ENCODE measurements at places on chromosomes 5 and 9.
A peak's percentile ranks its signal among the peaks of the same experiment; 100 is the strongest.

- no peaks in the 10 kb centered on the region for H3K27me3 ChIP-seq
- no peaks in the 10 kb centered on the region for H3K4me1 ChIP-seq
- H3K27ac ChIP-seq: no peak overlapping the region
- DNase-seq: no peak
These were observed 182.0 kb downstream of the MUSK start for GRCh38 chr9:110850401-110851135.

- H3K4me1 ChIP-seq: no peaks in the 10 kb centered on the region
- no peak overlapping the region for H3K4me3 ChIP-seq
- DNase-seq: no peak
- H3K36me3 ChIP-seq: no peaks in the 10 kb centered on the region
- no peaks in the 10 kb centered on the region for H3K27me3 ChIP-seq
- H3K27ac ChIP-seq: no peak overlapping the region
These were observed 94.8 kb upstream of the APC start for GRCh38 chr5:112642885-112643284.

DNA sequence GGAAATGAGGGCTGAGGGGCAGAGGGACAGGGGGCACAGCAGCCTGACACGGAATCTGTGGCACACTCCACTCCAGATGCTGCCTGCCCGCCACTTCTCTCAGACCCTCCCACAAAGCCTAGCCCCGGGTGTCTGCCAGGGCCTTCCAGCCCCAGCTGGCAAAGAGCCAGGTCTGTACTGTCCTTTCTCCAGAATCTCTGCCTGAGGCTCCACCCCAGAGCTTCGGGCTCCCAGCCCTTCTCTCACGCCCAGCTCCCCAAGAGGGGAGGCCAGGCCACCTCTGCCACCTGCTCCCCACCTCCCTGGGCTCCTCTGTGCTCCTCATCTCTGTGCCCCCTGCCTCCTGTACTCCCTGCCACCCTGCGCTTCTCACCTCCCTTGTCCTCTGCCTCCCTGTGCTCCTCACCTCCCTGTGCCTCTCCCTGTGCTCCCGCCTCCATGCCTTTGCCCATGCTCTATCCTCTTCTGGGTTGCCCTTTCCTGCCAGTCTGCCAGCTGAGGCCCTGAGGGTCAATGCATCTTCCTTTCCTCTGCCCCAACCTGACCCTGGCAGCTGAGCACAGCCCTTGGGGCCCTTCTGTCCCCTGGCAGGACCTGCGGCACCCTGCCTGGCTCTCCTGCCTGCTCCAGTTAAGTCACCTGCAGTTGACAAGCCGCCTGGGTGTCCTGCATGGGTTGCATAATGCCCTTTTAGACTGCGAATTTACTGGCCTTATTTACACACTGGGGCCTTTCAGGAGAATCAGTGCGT, 36.4 kb downstream of the RASGEF1C start:
- H3K27ac ChIP-seq: no peak overlapping the region
- H3K4me3 ChIP-seq: no peak overlapping the region
- H3K4me1 ChIP-seq: no peaks in the 10 kb centered on the region
- no peaks in the 10 kb centered on the region for H3K27me3 ChIP-seq

GRCh38 chr9:127574072-127574993, 37.7 kb upstream of the STXBP1 start:
- no peak overlapping the region for H3K4me3 ChIP-seq
- peak; percentile 74 for DNase-seq
- H3K36me3 ChIP-seq: no peaks in the 10 kb centered on the region
- peak overlapping the region; percentile 79 for H3K27ac ChIP-seq
- H3K4me1 ChIP-seq: no peaks in the 10 kb centered on the region

DNA sequence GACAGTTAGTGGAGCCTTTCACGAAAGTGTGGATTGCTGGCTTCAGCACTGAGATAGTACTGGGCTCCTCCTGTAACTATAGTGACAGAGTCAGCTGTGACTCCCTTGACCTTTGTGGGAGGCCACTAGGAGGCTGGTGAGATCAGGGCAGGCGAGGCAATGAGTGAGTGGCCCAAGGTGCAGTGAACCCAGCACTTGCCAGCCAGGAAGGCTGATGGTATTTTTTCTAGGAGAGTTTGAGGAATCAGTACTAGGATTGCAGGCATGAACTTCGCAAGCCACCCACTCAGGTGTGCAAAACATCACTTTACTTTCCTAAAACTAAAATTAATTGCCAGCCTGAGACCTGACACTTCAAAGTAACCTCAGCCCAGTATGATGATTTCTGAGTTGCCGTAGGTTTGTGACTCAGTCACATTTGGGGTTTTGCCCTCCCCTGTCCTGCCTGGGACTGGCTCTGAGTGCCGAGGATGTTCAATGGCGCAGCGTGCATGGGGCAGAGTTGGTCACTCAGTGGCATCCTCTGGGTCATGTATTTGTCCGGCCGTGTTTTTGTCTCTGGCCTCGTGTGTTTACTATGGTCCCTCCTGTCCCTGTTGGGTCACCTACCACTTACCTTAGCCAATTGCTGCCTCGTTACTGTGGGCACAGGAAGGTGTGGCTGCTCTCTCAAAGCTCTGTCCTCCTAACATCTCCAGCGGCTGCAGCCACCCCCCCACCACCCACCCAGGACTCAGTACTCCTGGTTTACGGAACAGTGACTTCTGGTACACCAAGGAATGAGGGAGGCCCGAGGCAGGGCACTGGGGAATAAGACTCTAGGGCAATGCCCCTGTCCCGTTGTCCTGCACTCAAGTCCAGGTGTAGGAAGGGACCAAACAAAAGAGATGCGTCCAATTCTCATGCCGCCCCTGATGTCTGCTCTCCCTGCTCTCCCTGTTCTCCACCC, 67.2 kb downstream of the IL31RA start:
- no peaks in the 10 kb centered on the region for H3K36me3 ChIP-seq
- H3K4me3 ChIP-seq: no peak overlapping the region
- H3K27me3 ChIP-seq: no peaks in the 10 kb centered on the region
- no peak for DNase-seq
- no peaks in the 10 kb centered on the region for H3K4me1 ChIP-seq

DNA sequence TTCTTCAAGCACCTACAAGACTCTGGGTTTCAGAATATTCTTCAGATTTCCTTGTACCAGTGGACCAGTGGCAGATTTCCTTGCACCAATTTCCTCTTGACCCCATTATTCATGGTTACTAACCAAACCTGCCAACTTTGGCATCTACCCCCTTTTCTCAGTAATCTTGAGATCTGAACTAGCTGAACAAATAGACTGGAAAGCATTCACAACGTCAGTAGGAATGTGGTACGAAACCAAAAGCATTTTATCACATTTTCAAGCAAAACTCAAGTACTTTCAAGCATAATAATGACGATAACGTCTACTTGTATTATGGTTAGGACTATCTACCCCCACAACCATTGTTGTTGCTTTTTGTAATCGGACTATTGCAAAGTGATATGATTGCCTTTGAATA, 1217.3 kb downstream of the PTPRD start:
- no peaks in the 10 kb centered on the region for H3K36me3 ChIP-seq
- H3K4me3 ChIP-seq: no peak overlapping the region
- no peak for DNase-seq
- H3K4me1 ChIP-seq: no peaks in the 10 kb centered on the region
- H3K27me3 ChIP-seq: no peaks in the 10 kb centered on the region

- no peak overlapping the region for H3K4me3 ChIP-seq
- H3K36me3 ChIP-seq: no peaks in the 10 kb centered on the region
- H3K27me3 ChIP-seq: no peaks in the 10 kb centered on the region
These were observed 91.6 kb downstream of the ANKH start for GRCh38 chr5:14779975-14780374.

DNA sequence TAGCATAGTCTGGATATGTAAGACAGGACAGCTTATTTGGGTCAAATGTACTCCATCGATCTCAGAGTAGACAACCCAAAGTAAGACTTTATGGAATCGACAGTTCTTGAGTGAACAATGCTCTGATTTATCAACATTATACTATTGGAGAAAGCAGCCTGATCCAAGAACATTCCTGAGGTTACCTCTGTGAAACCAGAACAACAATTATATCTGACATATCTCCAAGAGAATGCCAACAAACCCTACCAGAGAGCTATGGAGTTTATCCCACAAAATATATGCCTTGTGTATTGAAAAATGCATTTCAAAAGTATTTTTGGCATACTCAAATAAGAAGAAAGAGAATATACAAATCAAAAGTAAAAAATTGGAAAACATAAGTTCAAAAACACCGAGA, 1985.9 kb downstream of the EFNA5 start:
- H3K36me3 ChIP-seq: no peaks in the 10 kb centered on the region
- DNase-seq: no peak
- H3K27ac ChIP-seq: no peak overlapping the region
- no peak overlapping the region for H3K4me3 ChIP-seq
- peaks cover 3% of the 10 kb centered on the region for H3K4me1 ChIP-seq

DNA sequence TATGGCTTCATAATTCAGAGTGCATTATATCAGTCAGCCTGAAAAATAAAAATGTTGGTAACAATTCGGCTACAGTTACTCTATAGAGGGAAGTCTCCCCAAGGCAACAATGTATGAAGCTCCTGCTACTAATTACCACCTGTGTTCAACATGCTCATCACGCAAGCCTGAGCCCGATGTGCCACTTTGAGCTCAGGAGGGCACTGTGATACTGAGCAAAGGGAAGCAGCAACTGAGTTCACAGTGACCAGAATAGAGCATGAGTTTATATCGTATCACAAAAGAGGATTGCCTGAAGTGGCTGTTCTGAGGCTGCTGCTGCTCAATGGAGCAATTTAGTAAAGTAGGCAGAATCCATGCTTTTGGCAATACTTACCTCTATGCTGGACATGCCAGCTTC, 202.0 kb upstream of the HAPLN1 start:
- H3K4me1 ChIP-seq: no peaks in the 10 kb centered on the region
- H3K27me3 ChIP-seq: no peaks in the 10 kb centered on the region
- no peak overlapping the region for H3K4me3 ChIP-seq

GRCh38 chr9:99392986-99393385, 170.9 kb downstream of the SEC61B start:
- H3K4me3 ChIP-seq: no peak overlapping the region
- H3K27ac ChIP-seq: no peak overlapping the region
- no peaks in the 10 kb centered on the region for H3K27me3 ChIP-seq
- H3K4me1 ChIP-seq: no peaks in the 10 kb centered on the region
- no peaks in the 10 kb centered on the region for H3K36me3 ChIP-seq

DNA sequence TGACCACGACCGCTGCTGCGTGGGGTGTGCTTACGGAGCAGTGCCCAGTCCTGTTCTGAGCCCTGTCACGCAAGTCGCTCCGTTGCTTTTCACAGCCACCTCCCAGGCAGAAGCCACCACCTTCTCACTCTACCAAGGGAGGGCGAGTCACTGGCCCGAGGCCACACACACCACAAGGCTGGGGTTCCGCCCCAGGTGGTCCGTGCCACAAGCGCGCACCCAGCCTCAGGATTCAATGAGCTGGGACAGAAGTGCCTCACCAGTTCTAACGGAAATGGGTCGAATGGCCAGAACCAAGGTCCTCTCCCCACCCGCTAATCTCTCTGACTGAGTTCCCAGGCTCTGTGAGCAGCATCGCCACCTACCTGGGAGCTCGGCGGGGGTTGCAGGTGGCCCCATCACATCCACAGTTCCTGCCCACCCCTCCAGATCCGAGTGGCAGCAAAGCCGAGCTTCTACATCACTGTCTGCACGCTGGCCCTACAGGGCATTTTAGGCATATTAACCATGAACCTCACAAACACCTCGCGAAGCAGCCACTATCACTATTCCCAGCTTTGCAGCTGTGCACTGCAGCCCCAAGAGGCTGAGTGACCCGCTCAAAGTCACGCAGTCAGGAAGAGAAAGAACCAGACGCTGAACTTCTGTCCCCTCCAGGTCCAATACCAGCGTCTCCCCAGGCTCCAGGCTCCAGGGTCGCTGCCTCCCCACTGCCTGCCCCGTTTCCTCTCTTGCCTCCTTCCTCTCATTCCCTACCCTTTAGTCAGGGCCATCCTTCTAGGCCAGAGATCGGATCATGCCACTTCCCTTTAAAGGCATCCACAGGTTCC, 92.1 kb upstream of the PHYKPL start:
- H3K27me3 ChIP-seq: no peaks in the 10 kb centered on the region
- no peaks in the 10 kb centered on the region for H3K4me1 ChIP-seq
- peak; percentile 20 for DNase-seq
- no peak overlapping the region for H3K4me3 ChIP-seq
- no peaks in the 10 kb centered on the region for H3K36me3 ChIP-seq

DNA sequence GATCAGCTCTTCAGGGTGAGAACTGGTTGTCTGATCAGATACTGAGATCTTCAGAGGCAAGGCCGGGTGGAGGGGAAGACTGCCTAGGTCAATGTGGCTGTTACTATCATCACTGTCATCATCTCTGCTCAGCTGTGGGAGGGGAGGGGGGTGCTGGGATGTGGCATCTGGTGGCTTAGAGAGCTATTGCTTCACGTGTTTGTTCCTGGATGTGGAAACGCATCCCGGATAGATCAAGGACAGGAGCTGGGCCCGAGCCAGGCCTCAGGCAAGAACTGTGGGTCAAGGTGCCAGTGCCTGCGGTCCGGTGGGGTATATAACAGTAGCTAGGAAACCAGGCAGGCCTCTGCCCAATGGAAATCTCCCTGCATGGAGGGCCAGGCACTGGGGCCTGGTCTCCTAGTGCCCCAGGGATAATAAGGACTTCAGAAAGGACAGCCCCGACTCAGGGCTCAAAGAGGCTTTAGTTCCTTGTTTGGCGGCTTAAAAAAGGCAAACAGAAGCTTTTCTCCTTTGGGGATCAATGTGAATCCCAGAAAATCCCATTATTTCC, 30.3 kb upstream of the TIFAB start:
- H3K27me3 ChIP-seq: no peaks in the 10 kb centered on the region
- H3K27ac ChIP-seq: no peak overlapping the region
- H3K4me1 ChIP-seq: no peaks in the 10 kb centered on the region
- no peak for DNase-seq

Data from aorta (tissue), 5 donors.